Effector CD8-positive, alpha-beta T cell (primary cell): ENCODE measurements at places on chromosomes 5 and 9.

DNA sequence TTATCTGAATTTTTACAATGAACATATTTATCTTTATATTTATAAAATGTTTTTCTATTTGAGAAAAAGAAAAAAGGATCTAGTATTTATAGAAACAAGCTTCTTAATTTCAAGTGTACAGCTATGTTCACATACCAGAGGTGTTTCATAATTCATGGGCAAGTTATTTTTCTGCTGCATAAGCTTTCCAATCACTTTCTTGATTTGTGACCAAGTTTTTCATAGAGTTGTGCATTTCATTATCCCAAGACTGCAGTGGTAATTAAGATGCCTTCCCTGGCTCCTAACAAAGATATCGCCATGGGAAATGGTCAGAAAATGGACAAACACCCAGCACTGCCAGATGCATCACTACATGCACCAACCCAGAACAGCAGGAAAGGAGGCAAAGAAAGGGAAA, 124.6 kb downstream of the GNAQ start:
- no peak for DNase-seq

- DNase-seq = no peak
These were observed 95.1 kb downstream of the HRH2 start for GRCh38 chr5:175752826-175753535.

DNA sequence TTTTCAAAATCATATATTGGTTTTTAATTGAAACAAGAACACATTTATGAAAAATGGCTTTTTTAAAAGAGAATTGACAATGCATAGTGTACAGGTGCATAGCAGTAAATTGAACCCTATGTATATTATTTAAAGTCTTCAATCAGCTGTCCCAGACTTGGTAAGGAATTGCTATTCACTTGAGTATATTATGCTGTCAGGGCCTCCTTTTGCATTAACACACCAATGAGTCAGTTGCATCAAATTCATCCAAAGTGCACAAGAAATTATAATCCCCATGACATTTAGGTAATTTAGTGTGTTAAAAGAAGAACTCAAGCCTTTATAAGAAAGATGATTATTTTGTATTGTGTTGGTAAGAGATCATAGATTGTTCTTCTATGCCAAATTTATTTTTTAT, 748.8 kb upstream of the RIOK2 start:
- no peak for DNase-seq

GRCh38 chr5:126488443-126489065, 65.3 kb downstream of the GRAMD2B start:
- DNase-seq = no peak

DNA sequence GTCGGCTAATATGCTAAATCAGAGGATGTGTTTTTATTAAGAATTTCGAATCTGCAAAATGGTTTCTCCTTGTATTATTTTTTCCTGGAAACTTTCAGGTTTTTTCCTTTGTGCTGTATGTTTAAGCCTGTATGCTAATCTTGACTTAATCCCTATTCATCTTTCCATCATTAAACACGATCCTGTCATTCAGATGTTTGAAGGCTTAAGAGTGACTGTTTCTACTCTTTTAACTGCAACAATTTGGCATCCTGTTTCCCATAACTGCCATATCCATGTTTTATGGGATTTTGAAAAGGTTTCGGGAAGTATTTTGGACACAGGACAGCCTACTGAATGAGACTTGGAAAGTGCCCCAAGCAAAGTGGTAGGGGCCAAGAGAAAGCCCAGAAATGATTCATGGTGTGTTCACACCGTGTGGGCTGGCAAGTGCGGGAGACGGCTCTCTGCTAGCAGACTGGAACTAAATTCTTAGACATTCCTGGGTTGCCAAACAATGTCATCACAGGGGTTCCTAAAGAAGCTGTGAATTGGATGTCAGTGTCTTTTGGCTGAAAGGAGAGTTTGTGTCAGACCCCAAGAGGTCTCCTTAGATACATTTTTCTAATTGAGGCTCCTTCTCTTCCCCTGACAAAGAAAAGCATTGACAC, 125.4 kb upstream of the ADAMTS16 start:
- no peak for DNase-seq

DNA sequence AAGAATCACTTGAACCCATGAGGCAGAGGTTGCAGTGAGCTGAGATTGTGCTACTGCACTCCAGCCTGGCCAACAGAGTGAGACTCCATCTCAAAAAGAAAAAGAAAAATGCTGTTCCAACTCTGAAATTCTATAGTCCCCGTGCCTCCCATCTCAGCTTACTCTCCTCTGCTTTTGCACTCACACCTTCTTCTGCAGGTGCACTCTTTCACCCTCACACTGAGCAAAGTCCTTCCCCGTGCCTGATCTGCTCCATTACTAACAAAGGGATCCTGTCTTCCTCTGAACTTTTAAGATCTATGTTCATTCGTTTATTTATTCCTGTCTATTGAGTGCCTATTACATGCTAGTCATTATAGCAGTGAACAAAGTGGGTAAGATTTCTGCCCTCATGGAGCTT, 47.8 kb downstream of the SUSD1 start:
- no peak for DNase-seq

- DNase-seq = no peak
These were observed 632 bp downstream of the COQ4 start for GRCh38 chr9:128323212-128323730.

DNA sequence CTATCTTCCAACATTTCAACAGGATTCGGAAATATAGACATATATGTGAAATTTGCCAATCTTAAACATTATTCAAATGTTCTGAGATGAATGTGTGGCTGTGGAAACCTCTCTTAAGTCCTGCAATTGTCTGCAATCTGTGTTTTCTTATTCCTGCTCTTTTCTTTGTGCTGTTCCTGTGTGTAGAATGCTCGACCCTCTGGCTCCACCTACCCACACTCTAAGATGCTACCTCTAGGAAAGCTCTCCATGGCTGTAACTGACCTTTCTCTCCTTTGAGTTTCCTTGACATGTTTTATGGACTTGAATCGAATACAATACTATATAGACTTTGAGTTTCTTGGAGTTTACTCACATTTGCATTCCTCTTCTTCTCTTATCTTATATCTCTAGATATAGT, 120.6 kb upstream of the ASTN2 start:
- DNase-seq = no peak

DNA sequence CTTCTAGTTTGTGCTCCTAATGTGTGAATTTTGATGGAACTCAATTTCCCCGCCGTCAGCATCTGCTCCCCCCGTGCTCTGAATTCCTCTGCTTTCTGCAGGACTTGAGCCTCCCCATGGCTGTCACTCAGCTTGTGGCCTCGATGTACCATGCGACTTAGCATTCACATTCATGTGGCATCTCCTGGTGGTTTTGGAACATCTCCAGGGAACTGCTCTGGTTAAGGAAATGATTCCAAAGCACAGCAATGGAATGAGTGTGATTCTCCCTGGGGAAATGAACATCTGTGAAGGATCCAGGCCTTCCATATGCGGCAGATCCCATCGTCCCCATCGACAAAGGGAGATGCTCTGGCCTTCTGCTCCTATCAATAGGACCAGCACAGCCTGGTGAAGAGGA, 119.0 kb downstream of the ENTREP1 start:
- no peak for DNase-seq

DNA sequence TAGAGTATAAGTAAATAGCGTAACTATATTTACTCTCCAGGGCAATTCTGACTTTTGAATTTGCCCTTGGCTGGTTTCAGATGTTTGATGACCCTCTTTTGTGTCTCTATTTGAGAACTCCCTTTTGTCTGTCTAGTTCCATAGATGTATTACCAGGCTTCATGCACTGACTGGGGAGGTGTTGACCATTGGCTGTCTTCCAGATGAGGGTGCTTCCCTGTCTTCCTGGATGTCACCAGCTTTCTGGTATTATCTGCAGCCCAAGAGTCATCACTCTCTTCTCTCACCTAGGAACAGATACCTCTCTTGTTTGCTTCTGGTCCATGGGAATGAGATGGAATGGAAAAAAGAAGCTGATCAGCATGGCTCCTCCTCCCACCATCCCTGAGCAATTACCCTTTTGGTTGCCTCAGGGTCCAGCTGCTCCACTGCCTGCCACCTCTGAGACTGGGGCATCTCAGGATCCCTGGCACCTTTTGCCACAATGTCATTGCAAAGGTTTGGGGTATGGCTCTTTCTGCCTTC, 58.7 kb upstream of the TMED7 start:
- DNase-seq = no peak

- no peak for DNase-seq
These were observed 78.6 kb upstream of the ABCA1 start for GRCh38 chr9:105006514-105006913.

GRCh38 chr5:25540628-25541027, 895.9 kb upstream of the CDH10 start:
- DNase-seq = no peak

DNA sequence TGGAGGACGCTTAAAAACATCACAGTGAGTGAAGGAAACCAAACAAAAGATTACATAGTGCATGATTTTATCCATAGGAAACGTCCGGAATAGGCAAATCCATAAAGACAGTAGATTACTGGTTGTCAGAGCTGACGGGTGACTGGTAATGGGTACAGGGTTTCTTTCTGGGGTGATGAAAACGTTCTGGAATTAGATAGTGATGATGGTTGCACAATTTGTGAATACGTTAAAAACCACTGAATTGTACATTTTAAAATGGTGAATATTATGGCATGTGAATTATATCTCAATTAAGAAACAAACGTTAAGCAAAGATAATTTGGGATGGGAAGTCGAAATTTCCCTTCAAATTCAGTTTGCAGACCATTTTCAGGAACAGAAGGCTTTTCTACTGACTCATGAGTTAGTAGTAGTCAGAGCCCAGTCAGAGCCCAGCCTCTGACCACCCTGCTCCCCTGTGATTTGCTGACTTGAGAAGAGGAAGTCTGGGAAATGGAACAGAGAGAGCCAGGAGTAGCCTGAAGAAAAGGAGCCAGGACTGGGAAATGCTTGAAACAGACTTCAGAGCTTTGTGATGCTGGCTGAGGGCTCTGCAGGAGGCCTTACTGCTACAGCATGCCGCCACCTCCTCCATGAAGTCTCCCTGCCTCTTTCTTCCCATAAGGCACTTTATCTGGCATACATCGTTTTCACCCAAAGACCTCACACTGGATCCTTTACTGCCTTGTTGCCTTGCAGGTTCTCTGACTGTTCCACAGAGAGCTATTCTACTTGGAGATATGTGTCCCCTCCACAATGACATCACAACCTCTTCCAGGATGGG, 46.4 kb upstream of the CTNNA1 start:
- DNase-seq = no peak

GRCh38 chr9:88749420-88749819, 214.4 kb downstream of the NXNL2 start:
- DNase-seq = no peak

GRCh38 chr5:91018200-91018599, 364.9 kb downstream of the ARRDC3 start:
- no peak for DNase-seq

DNA sequence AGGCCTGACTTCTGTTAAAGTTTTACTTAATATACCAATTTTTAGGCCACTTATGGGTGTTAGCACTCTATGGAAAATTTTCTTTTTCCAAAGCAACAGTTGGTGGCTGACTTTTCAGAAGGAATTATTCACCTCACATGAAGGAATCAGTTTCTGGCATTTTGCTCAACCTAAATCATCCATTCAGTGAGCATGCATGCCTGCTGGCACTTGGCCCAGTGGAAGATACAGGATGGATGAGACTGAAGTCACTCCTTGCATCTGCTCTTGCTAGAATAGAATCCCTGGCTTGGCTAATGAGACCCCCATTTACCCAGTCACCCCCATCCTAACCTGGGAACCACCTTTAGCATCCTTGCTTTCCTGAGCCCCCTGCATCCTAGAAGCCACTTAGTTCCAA, 131.7 kb downstream of the WDR41 start:
- no peak for DNase-seq

- DNase-seq = no peak
These were observed 51.3 kb downstream of the ARHGEF37 start for GRCh38 chr5:149632311-149633251.

DNA sequence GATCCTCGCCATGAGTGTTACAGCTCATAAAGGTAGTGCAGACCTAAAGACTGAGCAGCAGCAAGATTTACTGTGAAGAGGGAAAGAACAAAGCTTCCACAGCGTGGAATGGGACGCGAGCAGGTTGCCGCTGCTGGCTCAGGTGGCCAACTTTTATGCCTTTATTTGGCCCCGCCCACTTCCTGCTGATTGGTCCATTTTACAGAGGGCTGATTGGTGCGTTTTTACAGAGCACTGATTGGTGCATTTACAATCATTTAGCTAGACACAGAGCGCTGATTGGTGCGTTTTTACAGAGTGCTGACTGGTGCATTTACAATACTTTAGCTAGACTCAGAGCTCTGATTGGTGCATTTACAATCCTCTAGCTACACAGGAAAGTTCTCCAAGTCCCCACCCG, 13.9 kb downstream of the PLK2 start:
- DNase-seq = no peak

DNA sequence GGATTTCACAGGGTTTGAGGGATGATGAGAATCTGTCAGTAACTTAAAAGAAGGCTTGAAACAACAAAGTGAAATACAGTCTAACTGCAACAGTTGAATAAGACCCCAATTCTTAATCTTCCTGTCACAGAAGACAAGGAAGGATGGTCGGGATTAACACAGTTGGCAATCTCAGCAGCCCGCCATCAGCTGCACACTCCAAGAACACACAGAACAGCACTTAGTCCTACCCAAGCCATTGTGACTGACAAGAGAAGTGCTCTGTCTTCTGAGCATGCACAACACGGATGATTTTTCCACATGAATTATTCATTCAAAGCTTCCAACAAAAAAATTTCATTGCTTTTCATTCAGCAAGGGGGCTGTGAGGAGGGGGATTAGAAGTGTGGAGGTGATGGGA, 576.1 kb downstream of the TLE4 start:
- DNase-seq = no peak

DNA sequence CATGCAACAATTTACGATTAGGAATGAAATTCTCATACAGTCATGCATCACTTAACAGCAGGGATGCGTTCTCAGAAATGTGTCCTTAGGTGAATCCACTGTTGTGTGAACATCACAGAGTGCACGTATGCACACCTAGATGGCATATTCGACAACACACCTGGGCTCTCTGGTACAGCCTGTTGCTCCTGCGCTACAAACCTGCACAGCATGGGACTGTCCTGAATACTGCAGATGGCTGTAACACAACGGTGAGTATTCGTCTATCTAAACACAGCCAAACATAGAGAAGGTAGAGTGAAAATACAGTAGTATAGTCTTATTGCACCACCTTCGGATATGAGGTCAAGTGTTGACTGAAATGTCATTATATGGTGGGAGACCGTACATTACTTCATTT, 44.0 kb upstream of the LCP2 start:
- DNase-seq = no peak

GRCh38 chr9:98720402-98720801, 11.7 kb upstream of the GABBR2 start:
- DNase-seq = no peak

GRCh38 chr5:23208959-23209431, 298.4 kb upstream of the PRDM9 start:
- DNase-seq = no peak

- DNase-seq = no peak
These were observed 33.2 kb downstream of the YTHDC2 start for GRCh38 chr5:113546703-113547183.

GRCh38 chr9:129126749-129127618, 15.8 kb downstream of the PTPA start:
- DNase-seq = no peak
